ENCODE measurements at places on chromosomes 13 and 19.
A peak's percentile ranks its signal among the peaks of the same experiment; 100 is the strongest.

DNA sequence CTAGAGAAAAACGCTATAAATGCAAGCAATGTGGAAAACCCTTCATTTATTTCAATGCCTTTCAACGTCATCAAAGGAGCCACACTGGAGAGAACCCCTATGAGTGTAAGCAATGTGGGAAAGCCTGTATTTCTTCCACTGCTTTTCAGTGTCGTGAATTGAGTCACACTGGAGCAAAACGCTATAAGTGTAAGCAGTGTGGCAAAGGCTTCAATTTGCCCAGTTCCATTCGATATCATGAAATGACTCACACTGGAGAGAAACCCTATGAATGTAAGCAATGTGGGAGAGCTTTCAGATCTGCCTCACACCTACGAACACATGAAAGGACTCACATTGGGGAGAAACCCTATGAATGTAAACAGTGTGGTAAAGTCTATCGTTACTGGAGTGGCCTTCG, 27.4 kb downstream of the ZNF20 start:
- DNase-seq: no peak

DNA sequence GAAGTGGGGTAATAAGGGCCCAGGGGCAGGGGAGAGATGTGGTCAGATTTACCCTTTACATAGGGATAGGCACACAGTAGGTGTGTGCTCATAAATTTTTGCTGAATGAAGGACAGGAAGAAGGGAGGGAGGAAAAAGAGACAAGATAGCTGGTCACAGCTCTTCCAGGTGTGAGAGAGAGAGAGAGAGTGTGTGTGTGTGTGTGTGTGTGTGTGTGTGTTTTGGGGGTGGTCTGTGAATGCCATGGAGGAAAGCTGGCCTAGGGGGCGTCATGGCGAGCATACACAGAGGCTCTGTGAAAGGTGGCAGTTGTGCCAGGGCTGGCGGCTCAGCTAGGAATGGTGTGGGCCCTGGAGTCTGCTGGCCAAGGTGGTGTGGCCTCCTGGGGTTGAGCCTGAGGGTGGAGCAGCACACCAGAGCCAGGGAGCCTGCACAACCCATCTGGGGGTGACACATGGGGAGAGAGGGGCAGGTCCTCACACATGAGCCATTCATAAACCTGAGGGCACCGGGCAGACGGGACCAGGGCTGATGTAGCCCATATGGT, 6.0 kb upstream of the PRX start:
- DNase-seq: no peak

GRCh38 chr19:882871-883497, 10.0 kb downstream of the MED16 start:
- no peak for DNase-seq

DNA sequence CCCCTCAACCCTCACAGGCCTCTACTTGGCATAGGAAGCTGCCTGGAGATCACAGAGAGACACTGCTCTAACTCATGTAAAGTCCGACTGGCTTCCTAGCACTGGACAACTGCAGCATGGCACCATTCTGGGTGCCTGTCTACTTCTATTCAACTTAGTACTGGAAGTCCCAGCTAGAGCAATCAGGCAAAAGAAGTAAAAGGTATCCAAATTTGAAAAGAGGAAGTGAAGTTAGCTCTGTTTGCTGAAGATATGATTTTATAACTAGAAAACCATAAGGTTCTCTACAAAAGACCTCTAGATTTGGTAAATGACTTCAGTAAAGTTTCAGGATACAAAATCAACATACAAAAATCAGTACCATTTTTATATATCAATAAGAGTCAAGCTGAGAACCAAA, 1017.6 kb downstream of the PCDH9 start:
- DNase-seq: no peak

DNA sequence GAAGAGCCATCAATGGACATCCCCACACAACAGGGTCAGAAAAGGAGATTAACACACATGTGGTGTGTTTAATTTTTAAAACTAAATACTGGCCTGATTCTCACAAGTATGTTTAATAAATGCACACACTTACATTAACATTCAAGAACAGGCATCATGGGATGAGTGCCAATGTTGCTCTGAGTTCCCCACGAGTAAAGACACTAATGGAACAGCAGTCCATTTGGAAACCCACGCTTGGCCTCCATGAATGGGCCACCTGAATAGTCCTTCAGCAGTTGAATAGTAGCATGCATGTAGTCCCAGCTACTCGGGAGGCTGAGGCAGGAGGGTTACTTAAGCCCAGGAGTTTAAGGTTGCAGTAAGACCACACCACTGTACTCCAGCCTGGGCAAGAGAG, 195.2 kb upstream of the IPO5 start:
- no peak for DNase-seq

- DNase-seq: no peak
Measured at GRCh38 chr19:13932911-13933393, 5.3 kb downstream of the PODNL1 start.

GRCh38 chr13:109747524-109747923, 38.9 kb downstream of the IRS2 start:
- no peak for DNase-seq

DNA sequence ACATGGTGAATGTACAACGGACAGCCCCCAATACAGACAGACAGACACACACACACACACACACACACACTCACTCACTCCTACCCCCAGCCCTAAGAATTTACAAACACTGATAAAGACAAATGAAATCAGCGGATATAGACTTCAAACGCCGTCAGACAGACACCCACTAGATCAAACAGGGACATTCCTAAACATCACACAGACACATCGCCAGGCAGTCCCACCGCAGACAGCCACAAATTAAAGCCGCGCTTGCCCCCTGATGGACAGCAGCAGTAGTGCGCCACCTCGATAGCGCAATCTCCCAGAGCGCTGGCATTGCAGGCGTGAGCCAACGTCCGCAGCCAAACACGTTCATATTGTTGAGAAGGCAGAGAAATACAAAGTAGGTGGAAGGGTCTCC, 24.7 kb upstream of the ADGRE1 start:
- peak; percentile 78 for DNase-seq

- DNase-seq: no peak
Measured at GRCh38 chr19:45527731-45528130, 20.5 kb downstream of the VASP start.

DNA sequence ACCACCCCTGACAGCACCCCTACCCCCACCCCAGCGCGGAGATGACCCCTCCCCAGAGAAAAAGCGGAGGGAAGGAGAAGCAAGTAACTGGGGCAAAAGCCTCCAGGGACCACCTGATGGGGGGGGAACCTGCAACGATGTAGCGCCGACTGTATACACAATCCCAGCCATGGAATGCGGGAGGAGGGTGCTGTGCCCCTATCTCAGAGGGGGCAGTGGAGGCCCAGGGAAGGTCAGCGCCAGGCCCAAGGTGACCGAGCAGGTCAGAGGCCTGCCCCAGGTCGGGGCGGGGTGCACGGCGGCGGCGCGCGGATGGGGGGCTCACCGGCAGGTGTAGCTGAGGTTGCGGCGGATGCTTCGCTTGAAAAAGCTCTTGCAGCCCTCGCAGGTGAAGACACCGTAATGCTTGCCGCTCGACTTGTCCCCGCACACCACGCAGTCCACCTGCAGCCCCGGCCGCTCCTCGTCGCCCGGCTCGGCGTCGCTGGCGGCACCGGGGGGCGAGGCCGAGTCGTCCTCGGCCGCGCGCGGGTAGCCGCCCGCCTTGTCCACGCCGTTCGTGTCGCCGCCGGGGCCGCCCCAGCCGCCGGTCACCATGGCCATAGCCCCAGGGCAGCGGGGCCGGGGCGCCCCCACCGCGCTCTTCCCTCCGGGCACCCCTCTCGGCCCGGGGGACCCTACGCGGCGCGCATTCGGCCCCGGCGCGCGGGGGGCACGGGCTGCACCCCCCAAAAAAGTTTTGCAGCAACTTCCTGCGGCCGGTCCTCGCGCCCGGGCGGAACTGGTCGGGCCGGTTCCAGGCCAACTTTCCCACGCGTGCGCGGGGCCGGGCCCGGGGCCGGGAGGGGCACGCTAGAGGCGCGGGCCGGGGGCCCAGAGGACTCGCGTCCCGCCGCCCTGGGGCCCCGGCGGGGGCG, 843 bp downstream of the NR2F6 start:
- DNase-seq: peak; percentile 64

- DNase-seq: no peak
Measured at GRCh38 chr19:48043675-48044258, at the start of gene CABP5. Gene CABP5 (minus strand): TSS chr19:48044079. CDS start chr19:48043922, 157 bp downstream.

DNA sequence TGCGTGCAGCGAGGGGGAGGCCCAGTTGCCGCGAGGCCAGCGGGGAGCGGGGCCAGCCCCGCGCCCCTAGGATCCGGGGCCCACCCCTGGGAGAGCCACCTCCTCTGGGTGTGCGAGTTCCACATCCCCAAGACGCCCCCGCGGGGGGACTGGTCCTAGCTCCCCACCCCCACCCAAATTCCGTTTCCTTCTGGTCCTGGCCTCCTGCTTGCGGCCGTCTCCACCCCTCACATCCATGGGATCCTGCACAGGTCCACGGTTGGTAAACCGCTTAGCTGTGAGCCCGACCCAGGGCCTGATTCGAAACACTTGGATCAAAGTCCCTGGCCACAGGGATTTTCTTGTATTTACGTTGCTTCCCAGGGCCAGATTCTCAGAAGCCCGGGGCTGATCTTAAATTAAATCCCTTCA, 324 bp upstream of the FBXO17 start:
- DNase-seq: no peak

DNA sequence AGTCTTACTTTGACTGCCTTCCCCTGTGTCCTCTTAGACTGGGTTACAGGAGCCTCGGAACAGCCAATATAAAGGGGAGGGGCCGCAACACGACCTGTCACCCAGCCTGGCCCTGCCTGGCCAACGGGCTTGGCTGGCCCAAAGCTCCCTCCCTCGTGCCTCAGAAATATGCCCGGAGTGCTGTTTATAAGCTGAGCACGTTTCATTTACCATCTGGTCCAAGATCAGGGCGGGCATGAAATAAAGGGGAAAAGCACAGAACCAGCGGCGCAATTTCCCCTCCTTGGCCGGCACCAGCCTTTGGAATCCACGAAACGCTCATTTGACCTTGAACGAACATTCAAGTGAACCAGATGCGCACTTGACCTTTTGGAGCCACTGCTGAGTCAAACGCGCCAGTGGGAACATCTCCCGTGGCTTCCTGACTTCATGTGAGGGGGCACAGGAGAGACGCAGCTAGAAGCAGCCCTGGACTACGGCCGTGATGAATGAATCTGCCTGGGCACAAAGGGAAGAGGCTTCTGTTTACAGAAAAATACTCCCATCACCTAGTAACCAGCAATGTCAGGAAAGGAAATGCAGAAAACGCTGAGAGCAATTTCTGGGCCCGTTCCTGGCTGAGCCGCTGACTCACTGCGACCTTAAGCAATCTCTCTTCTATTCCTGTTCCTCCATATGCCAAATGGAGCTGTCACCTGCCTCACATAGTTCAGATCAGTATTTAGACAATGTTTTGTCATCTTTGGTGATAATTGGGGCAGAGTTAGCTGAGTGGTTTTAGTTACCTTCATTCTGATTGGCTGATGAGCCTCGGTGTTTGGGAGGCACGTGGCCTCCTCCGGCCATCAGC, 53.3 kb downstream of the RFX2 start:
- DNase-seq: peak; percentile 47

DNA sequence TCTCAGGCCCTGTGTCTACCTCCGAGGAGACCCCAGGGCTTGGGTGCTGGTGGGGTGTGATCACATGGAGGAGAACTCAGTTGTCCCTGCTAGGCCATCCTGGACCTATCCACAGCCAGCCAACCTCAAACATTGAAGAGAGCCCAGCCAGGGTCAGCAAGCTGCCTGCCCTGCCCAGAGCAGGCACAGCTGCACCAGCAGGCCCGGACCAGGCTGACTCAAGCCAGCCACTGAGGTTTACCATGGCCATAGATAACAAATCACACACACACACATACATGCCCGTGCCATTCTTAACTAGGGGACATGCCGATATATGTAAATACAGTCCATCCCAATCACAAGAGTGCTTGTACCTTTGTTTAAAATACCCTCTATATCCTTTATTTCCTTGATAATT, 8.1 kb downstream of the ARHGEF7 start:
- DNase-seq: no peak

- no peak for DNase-seq
Measured at GRCh38 chr13:26179344-26179743, 42.8 kb downstream of the RNF6 start.

GRCh38 chr19:10927730-10928562, 493 bp downstream of the YIPF2 start:
- DNase-seq: no peak

GRCh38 chr19:38841787-38842438, 7.9 kb downstream of the HNRNPL start:
- no peak for DNase-seq

- peak; percentile 96 for DNase-seq
Measured at GRCh38 chr19:39996811-39997637, at the start of gene ZNF546. Gene ZNF546 (plus strand): TSS chr19:39997060. CDS start chr19:39998327, 1,267 bp downstream.

DNA sequence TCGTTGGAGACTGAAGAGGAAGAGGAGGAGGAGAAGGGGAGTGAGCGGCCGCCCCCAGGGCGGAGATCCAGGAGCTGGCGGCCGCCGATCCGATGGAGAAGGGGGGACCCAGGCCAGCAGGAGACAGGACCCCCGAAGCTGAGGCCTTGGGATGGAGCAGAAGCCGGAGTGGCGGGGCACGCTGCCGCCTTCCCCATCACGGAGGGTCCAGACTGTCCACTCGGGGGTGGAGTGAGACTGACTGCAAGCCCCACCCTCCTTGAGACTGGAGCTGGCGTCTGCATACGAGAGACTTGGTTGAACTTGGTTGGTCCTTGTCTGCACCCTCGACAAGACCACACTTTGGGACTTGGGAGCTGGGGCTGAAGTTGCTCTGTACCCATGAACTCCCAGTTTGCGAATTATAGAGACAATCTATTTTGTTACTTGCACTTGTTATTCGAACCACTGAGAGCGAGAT, 1.8 kb downstream of the GADD45B start:
- no peak for DNase-seq

DNA sequence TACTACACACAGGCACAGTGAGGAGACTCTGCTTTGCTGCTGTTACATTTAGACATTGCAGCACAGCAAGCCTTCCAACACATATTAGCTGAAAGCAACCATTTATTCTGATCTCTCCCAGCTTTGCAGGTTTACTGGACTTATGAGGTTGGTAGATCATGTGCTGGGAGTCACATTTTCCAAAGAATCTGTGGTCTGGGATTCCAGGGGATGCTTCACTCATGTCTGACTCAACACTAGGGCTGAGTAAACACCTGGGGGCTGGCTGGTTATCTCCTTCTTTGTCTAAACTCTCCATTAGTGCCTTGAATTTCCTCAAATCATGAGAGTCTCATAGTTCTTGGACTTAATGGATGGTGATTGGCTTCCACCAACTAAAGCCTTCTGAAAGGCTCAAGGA, 5.4 kb upstream of the LGALS13 start:
- no peak for DNase-seq

GRCh38 chr13:36028359-36029025, 102.7 kb downstream of the DCLK1 start:
- DNase-seq: no peak

GRCh38 chr13:76335463-76335862, 550.7 kb downstream of the KCTD12 start:
- DNase-seq: no peak

- DNase-seq: no peak
Measured at GRCh38 chr13:40975441-40975840, 43.7 kb downstream of the ELF1 start.

- DNase-seq: no peak
Measured at GRCh38 chr13:41985788-41986508, 25.0 kb upstream of the VWA8 start.

Data from stomach (tissue), 19 donors.